ENCODE measurements at places on chromosomes 7 and 10.

GRCh38 chr7:30977896-30978564, 14.3 kb downstream of the GHRHR start:
- DNase-seq = no peak

DNA sequence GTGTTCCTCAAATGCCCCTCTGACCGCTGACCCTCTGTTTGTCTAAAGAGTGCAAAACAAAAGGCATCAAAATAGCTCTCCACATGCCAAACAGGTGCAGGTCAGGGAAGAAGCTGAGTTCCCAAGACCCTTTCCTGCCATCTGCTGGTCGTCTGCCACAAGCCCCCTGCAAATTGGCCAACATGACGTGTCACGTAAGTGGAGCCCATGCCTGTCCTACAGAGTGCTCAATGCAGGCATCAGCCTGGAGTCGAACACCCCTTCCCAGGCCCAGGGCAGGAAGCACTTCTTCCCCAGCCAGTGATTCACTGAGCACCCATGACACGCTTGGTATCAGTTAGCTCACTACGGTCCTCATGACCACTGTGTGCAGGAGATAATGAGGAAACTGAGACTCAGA, 14.1 kb downstream of the TMEM72 start:
- no peak for DNase-seq

DNA sequence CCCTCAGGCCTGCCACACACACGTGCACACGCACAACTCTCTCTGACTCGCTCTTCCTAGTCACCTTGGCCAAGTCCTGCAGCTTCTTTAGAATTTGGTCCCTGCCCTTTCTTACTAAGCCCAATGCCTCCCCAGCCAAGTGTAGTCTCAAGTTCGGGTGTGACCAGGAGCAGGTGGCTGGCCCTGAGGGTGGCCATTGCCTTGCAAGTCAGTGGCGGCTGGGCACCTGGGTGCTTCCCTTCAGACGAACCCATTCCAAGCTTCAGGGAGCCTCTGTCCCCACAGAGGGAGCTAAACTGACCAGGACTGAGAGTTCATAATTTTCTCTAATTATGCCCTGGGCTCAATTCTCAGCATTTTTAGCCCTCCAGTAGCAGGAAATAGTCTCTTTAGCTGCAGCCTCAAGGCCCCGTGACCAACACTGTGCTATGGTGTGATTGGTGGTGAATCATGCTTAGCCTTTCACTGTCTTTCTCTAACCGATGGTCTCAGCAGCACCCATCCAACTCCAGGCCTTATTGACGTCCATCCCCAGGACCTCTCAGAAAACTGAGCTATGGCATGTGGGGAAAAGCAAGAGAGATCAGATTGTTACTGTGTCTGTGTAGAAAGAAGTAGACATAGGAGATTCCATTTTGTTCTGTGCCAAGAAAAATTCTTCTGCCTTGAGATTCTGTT, 34.7 kb upstream of the FXYD4 start:
- no peak for DNase-seq

GRCh38 chr10:49172061-49172776, 16.0 kb downstream of the TMEM273 start:
- no peak for DNase-seq

GRCh38 chr7:100185726-100186125, 8.0 kb downstream of the STAG3 start:
- DNase-seq = no peak

- DNase-seq = no peak
Measured at GRCh38 chr10:45652511-45652910, 20.1 kb downstream of the ZFAND4 start.

DNA sequence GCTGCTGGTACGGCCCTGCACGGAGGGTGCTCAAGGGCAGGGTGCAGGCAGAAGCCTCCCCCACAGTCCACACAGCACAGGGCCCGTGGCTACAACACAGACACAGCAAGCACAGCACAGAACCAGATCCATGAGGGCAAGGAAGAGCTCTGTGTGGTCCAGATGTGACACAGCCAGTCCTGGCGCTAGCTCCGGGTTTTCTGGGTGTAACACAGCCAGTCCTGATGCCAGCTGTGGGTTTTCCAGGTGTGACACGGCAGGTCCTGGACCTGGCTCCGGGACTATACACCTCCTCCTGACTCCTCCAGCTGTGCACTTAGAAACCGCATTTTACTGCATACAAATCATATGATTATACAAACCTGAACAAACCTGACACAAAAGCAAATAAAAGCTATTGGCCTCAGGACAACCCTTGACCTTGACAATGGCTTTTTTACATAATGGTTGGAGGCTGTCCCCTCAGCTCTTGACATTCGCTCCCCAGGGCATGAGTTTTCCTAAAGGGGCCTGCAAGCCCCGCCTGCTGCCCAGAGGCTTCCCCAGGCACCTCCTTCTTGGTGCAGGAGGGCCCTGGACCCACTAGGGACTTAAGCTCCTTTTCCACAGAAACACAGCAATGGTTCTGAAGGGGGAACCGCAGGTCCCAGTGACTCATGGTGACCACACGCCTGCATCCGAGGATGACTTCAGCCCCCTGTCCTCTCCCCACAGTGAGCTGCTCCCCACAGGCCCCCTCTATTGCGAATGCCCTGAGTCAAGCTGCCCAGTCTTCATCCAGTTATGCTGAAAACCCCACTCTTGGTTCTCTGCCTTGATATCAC, 209.6 kb downstream of the PTPRN2 start:
- DNase-seq = no peak

DNA sequence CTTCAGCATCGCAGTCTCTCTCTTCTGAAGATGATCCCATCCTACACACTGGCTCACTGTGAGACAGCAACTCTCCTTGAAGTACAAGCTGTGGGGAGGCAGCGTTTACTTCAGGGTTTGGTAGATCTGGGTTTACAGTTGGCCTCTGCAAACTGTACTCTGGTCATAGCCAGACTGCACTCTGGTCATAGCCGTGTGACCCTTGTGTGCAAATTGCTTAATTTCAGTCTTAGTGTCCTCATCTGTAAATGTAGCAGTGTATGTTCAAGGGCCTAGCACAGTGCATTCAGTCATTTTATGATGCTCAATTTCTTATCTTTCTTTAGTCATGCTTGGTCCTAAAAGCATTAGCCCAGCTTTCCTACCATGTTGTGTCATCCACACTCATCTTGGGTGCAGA, 188.2 kb downstream of the LRMDA start:
- DNase-seq = no peak

DNA sequence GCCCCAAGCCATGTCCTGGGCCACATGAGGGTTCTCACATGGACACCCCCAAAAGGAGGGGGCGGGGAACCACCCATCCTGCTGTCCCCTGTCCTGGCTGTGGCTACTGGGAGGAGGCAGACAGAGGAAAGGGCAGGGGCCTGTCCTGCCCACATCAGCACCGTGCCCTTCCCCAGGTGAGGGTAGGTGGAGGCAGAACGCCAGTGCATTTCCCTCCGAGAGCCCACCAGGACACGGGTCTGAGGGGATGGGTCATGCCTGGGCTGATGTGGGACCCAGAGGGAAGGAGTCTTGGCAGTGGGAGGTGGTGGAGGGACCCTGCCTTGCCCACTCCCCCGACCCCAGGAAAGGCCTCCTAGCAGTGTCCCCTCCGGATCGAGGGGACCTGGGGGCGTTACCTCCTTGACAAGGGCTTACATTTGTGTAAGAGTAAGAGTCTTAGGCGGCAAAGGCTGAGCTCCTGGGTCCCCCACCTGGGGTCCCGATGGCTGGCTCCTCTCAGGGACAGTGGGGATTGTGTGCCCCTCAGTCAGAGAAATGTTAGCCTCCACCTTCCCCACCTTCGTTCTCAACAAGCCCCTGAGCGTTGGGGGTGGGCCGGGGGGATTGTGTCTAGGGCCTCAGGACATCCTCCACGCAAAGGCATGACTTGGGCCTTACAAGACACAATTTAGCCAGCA, 6.1 kb downstream of the CRYGN start:
- no peak for DNase-seq

- DNase-seq = no peak
Measured at GRCh38 chr7:101365956-101366355, 3.3 kb downstream of the COL26A1 start.

DNA sequence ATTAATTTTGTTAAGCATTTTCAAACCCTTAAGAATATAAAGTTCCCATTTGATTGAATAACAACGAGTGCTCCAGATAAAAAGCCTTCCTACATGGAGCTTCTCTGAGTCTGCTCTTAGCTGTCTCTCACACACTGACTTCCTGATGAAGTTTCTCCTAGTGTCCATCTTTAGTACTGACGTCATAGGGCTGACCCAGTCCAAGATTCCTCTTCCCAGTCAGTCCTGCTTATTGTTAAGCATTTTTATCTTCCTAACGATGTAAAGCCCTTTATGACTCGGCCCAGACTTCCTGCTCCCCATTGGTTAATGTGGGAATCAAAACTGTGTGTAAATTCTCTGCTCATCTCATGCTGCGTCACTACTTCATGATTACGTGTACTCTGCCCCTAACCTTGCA, 398.8 kb downstream of the TFEC start:
- no peak for DNase-seq

DNA sequence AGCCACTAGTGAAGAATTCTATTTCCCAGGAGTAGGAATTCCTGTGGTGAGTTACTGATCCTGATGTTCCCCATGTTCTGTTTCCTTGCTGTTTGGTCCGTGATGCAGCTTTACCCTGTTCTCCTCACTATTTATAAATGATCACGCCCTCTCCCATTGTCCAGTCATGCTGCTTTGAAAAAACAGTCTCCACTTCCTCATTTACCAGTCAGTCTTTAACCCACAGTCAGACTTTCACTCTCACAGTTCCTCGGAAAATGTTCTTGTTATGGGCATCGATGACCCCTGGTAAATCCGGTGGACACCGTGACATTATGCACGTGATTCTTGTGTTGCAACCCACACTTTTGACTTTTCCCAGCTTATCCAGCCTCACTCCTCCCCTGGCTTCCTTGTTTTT, 14.4 kb downstream of the SCIN start:
- DNase-seq = no peak

- no peak for DNase-seq
Measured at GRCh38 chr10:114824391-114824790, 2.8 kb downstream of the FHIP2A start.

DNA sequence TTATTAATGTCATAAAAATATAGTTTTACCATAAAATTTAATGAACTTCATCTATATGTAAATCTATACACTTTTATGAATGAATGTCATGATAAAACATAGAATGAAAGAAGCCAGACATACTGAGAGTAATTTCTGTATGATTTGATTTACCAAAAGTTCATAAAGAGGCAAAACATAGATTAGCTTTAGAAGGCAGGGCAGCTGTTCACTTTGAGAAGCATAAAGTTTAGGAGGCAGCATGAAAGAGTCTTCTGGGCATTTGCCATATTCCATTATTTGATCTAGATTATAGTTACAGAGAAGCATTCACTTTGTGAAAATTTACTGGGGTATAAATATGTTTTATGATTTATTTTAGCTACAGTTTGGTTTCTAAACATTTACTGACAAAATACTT, 487.2 kb downstream of the ANKRD7 start:
- DNase-seq = no peak

- DNase-seq = no peak
Measured at GRCh38 chr10:12225444-12225843, 29.5 kb downstream of the CDC123 start.

DNA sequence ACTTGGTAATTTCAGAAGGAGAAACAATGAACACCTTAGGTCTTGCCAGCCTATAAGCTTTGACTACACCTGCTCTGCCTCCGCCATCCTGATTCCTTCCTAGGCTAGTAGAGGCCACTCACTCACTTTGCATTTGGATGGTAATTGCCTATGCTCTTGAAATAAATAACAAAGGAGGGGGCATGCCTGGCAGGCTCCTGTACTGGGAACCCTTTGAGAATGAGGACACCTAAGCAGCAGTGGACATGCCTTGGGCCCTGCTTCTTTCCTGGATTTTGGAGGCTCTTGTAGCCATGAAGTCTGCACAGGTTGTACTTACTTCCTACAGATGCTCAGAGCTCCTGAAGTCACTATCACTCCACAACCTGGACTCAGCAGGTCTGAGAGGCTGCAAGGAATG, 65.8 kb downstream of the BLNK start:
- DNase-seq = no peak

- no peak for DNase-seq
Measured at GRCh38 chr7:38187794-38188440, 9.9 kb downstream of the STARD3NL start.

DNA sequence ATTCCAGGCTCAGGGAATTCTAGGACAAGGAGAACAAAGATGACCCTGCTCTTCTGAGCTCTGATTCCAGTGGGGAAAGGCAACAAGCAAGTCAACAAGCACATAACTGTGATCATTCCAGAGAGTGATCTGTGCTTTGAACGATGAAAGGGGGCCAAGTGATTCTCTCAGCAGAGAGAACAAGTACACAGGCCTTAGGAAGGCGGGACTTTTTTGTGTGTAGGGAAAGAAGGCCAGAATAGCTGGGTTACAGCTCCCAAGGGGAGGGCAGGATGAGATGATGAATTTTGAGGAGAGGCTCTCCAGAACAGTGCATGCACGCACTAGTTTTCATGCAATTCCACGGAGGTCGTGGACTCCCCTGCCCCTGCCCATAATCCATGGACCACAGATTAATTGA, 565.2 kb downstream of the SDK1 start:
- DNase-seq = no peak

DNA sequence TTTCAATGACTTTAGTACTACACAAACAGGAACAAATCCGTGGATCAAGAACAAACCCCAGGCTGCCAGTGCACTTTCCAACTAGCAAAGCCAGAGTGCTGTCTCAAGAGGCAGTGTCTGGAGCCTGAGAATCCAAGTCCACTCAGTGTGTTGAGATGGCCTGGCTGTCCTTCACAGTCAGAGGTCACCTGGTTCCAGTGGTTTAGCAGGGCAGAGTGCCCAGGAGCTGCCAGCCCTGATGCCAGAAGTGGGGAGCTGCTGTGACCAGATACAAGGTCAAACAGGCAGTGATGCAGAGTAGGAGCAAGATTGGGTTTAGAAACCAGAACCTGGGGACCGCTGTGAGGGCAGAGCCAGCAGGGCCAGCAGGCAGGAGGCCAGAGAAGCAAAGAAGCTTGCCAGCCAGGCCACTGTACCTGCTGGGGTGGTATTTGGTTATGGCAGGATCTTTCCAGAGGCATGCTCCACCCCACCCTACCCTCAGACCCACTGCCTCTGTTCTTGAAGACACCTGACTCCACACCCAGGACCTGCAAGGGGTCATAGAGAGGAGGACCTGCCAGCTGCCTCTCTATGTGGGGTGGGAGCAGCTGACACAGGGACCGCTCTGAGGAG, 35.6 kb upstream of the C10orf90 start:
- DNase-seq = no peak

DNA sequence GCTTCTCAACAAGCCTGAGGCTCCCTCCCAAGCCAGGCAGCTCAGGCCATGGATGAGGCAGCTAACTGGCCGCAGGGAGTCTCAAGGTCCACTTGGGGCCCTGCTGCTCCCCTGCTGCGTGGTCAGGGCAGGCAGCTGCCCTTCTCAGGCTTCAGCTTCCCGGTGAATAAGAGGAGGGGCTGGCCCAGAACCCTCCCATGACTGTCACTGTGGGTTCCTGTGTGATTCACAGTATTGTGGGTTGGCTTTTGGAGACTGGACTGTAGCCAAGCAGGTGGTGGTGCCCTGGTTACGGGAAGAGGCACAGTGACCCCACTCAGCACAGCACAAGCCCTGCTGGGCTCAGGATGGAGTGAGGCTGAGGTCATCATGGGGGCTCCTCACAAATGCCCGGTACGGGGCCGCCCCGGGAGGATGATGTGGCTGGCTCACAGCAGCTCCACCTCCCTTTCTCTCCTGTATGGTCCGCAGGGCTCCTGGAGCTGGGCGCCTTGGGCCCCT, 189.8 kb downstream of the HECW1 start:
- no peak for DNase-seq

GRCh38 chr7:1694611-1695511, 24.8 kb downstream of the ELFN1 start:
- no peak for DNase-seq

- DNase-seq = no peak
Measured at GRCh38 chr10:90023950-90024349, 322.6 kb downstream of the KIF20B start.

- no peak for DNase-seq
Measured at GRCh38 chr10:133292919-133293809, 15.5 kb downstream of the TUBGCP2 start.

Measured in thoracic aorta (tissue), 2 donors.